ENCODE measurements at places on chromosomes 16 and 17. TPM values are rescaled to one million over a fixed set of nuclear protein-coding genes. Genes with fewer than 3 reads are reported as not detected.

The TUFM gene
- total RNA-seq = 96.0 TPM

DNA sequence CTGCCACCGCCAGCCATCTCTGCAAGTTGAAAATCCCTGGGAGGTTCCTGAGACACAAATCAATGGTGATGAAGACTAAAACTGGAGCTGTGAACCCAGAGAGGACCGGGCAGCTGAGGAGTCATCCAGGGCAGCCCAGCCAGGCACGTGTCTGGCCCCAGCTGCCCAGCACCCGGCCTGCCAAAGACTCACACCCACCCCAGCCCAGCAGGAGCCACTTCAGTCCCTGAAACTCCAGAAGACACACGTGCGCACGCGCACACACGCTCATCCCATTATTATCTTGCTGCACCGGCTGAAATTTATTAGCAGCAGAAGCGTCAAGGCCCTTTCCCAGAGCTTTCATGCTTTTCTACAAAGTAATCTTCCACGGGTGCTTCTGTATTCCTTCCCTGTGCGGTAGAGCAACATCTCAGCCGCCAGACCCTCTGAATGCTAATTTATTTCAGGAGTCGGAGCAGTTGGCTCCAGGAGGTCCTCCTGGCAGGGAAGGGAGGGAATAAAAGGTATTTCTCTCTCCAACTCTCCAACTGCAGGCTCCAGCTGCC, 59.8 kb upstream of the RBFOX3 start:
- H3K27me3 ChIP-seq = no peaks in the 10 kb centered on the region
- H3K4me3 ChIP-seq = no peak overlapping the region
- no peaks in the 10 kb centered on the region for H3K36me3 ChIP-seq
- H3K4me1 ChIP-seq = no peaks in the 10 kb centered on the region

DNA sequence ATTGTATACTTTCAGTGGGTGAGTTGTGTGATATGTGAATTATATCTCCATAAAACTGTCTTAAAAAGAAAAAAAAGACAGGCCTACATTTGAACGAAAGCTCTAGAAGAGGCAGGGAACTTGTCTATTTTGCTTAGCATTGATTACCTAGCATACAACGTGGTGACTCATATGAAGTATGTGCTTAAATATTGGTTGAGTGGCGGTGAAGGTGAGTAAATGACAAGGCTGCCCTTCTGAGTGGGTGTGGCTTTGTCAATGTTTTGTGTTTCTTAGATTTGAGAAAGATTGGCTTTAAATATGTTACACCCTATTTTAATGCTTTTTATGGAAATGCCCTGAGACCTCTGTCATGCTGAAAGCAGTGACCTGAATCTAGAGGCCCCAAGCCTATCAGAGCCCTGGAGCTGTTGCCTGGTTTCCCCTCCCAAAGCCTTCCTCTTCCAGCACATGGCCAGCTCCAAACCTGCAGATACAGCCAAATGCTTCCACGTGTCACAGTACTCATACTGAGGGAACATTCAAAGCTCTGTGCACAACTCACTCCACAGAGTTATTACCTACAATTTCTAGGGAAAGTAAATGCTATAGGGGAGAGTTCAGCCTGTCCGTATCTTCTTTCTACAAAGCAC, 260.0 kb downstream of the PHKB start:
- H3K36me3 ChIP-seq = no peaks in the 10 kb centered on the region
- no peaks in the 10 kb centered on the region for H3K27me3 ChIP-seq
- H3K27ac ChIP-seq = no peak overlapping the region
- no peak for DNase-seq
- no peaks in the 10 kb centered on the region for H3K4me1 ChIP-seq

- H3K27ac ChIP-seq = no peak overlapping the region
Measured at GRCh38 chr17:33228548-33228947, 64.5 kb downstream of the ASIC2 start.

DNA sequence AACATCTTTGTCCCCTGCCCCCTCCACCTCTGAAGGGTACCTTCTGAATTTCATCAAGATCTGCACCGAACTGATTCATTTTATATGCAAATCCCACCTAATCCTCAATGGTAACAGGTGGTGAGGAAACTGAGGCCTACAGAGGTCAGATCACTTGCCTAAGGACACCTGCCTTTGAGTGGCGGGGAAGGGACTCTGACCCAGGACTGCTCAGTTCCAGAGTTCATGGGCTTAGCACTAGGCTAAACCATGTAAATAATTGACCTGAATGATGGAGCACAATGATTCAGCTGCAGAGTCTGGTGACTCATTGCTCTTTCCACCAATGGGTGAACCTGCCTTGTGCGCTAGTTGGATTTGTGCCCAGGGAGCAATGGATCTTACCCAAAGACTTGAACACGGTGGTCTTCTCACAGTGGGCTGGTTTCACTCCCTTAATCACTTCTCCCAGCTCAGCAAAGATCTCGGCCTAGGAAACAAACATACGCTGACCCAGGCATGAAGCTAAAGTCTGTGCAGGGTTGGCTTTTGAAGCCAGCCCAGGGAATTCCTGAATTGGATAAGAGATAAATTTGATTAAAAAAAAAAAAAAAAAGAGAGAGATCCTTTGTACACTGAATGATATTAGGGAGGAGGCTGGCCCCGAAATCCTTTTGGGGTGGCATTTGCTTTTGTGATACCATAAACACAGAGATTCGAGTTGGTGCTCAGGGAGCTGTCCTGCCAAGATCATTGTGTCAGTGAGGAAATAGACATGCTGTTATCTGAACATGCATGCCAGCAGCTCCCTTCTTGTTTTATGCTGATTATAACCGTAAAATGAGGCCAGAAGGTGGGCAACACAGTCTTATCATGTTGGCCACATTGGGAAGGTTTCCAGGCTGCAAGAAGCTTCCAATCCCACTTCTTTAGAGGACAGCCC, 17.0 kb downstream of the CRYM start:
- H3K27me3 ChIP-seq = no peaks in the 10 kb centered on the region
- no peak overlapping the region for H3K4me3 ChIP-seq

Data from liver (tissue), 10 donors.